Muscle of arm (tissue), 14 donors: ENCODE measurements at places on chromosomes 2 and 18. TPM values are rescaled to one million over a fixed set of nuclear protein-coding genes. Genes with fewer than 3 reads are reported as not detected.

Gene REG3G
- polyA plus RNA-seq: not detected

Gene ANKRD30BL
- polyA plus RNA-seq: 0.07 TPM

Gene BOLL
- 0.68 TPM for polyA plus RNA-seq

Gene EN1
- polyA plus RNA-seq: 4.1 TPM

Gene CRIM1
- 19.2 TPM for polyA plus RNA-seq
